Stimulated activated CD4-positive, alpha-beta T cell treated with anti-CD3 and anti-CD28 coated beads, Interleukin-1b, Interleukin-23, amount 100 ng/mL, for 48 hours (primary cell): ENCODE measurements at places on chromosomes 13 and 19.
A peak's percentile ranks its signal among the peaks of the same experiment; 100 is the strongest.

DNA sequence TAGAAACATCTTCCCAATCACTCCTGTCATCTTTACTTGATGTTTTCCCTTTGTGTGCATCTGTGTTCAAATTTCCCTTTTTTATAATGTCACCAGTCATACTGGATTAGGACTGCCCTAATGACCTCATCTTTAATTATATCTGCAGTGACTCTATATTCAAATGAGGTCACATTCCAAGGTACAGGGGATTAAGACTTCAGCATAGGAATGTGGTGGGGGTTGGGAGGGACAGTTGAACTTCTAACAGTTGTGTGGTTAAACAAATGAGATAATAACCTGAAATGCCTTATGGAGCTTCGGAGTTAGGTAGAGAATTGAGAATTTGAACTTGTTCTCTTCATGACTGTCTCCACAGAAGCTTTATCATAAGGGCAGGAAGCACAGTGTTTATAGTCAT lies 23.0 kb downstream of the PAN3 start:
- DNase-seq: no peak

DNA sequence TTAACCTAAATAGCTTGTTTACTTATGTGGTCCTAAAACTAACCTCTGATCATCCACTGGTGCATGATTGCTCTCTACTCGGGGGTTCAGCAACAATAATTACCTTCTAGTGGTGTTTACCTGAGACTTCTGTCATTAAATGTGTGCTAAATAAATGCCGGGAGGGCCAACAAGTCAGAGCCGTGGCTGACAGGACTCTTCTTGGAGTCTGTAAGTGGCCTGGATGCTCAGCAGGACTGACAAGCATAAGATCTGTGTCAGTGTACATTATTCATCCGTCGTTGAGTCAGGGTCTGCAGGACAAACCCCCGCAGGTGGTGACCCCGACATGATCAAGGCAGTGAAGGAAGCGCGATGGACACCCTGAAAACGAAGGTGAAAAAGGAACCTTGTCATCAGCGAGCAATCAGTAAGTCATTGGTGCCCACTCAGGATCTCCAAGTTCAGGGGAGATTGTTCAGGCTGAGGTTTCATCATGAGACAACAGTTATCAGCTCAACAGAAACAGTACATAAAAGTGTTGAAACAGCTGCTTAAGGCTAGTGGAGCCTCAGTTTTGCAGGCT lies 1466.9 kb downstream of the UQCRFS1 start:
- no peak for DNase-seq

GRCh38 chr19:23946569-23946968 lies 31.9 kb downstream of the ZNF726 start:
- DNase-seq: no peak

GRCh38 chr13:41427666-41428065 lies 29.7 kb upstream of the RGCC start:
- no peak for DNase-seq

DNA sequence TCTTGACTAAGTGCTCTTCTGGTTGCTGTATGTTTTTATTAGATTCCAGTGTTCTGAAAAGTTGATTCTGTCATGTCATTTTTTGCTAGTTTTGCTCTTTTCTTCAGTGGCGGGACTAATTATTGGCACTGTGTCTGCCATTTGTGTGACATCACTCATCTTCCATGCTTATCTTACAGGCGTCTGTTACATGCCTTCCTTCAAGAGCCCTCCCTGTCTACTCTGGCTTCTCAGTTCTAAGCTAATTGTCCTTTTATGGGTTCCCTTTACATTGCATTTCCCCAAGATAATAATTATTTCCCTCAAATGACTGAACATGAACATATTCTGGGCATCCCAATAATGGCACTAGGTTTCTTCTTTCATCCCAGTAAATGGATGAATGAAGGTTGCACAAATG lies 459.1 kb downstream of the DCT start:
- DNase-seq: no peak

- no peak for DNase-seq
These were observed 1.3 kb downstream of the ITGBL1 start for GRCh38 chr13:101453784-101454201.

GRCh38 chr19:13154911-13155471 lies 4.8 kb downstream of the IER2 start:
- peak; percentile 87 for DNase-seq

DNA sequence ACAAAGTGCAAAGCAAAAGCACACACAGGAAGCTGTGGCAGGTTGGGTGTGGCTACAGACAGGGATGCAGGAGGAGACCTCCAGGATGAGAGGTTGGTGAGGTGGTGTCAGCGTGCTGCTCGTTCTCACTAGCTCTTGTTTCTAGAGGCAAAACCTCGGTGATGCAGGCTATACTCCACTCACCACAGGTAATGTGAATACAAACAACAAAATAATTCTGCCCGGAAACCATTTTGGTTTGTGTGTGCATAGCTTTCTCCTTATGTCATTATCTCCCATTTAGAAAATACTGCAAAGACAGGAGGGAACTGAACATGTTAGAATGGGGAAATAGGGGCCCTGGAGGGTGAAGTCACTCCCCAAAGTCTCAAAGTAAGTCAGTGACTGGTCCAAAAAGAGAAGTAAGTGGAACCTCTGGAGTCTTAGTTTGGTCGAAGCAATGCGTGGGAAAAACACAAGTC lies 9.4 kb downstream of the LCP1 start:
- peak; percentile 34 for DNase-seq

- peak; percentile 94 for DNase-seq
These were observed at the start of gene MED26 for GRCh38 chr19:16628183-16628983. Gene MED26, minus strand, starts transcription at chr19:16628204. Its CDS starts 261 bp downstream, at chr19:16627943.

GRCh38 chr19:36876993-36877938 lies 26.6 kb downstream of the ZNF345 start:
- DNase-seq: no peak

GRCh38 chr13:46288570-46289259 lies 77.0 kb downstream of the LRRC63 start:
- no peak for DNase-seq

DNA sequence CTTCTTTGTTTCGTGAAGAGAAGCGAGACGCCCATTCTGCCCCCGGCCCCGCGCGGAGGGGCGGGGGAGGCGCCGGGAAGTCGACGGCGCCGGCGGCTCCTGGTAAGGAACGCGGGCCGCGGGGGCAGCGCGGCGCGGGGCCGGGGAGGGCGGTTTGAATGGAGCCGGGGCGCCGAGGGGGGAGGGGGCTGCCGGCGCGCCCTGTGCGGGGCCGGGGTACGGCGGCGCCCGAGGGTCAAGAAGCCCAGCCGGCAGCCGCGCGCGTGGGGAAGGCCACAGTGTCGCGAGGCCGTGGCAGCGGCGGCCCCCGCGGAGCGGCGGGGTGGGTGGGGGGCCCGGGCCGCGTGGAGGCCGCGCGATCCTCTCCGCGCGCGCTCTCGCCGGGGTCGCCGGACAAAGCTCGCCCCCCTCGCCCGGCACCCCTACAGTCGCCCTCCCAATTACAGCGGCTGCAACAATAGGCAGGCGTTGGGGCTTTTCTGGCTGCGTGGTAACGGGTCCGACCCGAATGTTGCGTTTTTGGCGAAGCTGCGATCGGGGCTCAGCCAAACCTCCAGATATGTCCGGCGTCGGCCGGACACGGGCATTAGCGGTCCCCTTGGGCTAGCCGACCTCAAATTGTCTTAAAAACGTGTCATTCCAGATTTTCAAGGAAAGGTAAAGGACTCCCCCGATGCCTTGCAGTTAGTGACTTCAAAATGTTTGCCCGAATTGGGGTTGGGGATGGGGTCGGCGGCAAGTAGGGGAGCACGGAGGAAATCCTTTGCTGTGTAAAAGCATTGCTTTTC lies 437 bp downstream of the SMARCA4 start:
- no peak for DNase-seq

DNA sequence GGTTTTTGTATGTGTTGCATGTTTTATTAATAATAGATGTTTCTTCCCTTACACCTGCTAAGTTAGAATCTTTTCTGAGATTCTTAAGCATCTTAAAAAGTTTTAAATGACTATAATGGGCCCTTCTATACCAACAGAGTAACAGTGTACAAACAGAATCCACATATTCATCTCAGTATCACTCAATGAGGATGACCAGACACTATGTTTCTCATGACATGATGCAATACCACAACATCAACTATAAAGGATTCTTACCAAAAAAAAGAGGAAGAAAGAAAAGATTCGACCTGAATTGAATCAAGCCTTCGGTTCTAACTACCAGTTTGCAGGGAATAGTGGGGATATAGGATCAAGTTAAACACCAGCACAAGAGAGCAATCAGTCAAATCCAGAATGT lies 56.5 kb downstream of the INTS6 start:
- DNase-seq: no peak

DNA sequence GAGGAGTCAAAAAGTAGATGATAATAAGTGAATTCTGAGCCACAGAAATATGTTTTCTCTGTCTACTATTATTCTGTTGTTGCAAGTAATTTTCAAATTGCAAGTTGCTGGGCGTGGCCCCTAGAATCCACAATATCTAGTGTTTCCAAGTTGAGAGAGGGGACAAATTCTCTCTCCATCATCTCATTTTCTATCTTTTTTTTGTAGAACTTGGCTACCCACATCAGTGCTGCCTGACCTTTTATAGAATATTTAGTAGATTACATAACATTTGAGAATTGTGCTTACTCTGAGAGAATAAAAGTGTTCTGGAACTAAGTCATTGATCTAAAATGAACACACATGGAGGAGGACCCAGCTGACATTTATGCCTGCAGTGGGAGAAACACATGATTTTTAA lies 110.9 kb upstream of the CSNK1A1L start:
- no peak for DNase-seq

DNA sequence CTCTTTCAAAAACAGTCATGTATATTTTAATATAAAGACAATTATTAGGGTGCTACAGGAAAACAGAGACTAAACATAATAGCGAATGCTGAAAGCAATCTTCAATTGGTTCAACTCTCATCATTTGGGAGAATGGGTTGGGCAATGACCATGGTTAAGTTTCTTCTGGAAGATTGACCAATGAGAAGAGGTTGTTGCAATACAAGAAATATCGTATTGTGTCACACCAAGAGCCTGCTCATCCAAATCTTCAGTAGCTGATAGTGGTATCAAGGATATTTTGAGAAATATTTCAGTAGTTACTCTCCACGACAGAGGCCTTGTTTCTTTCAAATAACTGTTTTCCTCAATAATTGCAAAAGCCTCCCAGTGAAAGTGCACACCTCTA lies 83.0 kb upstream of the FNDC3A start:
- DNase-seq: no peak

- no peak for DNase-seq
These were observed 47.8 kb upstream of the VSTM2B start for GRCh38 chr19:29477831-29478577.

DNA sequence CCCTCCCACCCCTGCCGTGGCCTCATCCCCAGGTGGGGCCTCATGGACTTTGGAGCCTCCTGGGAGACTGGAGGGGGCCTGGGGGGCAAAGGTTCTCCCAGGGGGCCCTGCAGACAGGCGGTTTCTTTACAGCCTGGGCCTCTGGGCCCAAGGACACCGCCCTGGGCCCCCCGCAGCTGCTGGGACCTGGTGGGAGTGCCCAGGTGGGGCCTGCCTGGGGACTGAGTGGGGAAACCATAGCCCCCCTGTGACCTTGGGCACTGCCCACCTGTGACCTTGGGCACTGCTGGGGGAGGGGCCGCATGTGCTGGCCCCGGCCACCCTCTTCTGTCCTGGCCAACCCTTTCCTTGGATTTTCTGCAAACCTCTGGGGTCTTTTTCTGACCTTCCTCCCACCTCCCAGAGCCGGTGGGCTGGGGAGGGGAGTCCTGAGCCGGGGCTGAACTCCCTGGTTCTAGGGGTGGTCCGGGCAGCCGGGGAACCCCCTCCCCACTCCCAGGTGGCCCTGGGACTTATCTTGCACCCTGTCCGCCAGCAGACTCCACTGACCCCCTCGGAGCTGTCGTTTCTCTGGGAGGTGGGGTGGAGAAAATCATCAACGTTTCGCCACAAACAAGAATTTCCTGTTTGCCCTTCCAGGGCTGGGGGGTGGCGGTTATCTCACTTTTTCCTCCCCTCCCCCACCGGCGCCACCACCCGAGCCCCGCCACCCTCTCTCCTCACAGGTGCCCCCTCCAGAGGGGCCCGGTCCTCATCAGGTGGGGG lies 27.0 kb downstream of the ARID3A start:
- no peak for DNase-seq

- no peak for DNase-seq
These were observed at the start of gene PTH2 for GRCh38 chr19:49423071-49423984. Gene PTH2, minus strand, starts transcription at chr19:49423441. Its CDS starts 102 bp downstream, at chr19:49423339.

DNA sequence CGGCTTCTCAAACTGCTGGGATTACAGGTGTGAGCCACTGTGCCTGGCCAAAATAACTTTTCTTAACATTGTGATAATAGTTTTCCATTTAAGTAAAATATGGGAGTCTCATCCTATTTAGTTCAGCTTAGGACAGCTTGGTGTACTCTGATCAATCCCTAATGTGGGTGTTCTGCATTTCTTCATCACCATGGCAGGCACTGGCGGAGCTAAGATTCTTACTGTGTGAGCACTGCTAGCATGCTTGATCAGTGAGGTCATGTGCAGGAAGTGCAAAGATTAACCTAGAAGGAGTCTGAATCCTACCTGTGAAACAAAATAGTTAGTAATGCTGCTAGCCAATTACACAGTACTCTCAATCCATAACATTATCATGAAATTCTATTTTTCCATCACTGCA lies 1684.2 kb upstream of the SLC10A2 start:
- DNase-seq: no peak

DNA sequence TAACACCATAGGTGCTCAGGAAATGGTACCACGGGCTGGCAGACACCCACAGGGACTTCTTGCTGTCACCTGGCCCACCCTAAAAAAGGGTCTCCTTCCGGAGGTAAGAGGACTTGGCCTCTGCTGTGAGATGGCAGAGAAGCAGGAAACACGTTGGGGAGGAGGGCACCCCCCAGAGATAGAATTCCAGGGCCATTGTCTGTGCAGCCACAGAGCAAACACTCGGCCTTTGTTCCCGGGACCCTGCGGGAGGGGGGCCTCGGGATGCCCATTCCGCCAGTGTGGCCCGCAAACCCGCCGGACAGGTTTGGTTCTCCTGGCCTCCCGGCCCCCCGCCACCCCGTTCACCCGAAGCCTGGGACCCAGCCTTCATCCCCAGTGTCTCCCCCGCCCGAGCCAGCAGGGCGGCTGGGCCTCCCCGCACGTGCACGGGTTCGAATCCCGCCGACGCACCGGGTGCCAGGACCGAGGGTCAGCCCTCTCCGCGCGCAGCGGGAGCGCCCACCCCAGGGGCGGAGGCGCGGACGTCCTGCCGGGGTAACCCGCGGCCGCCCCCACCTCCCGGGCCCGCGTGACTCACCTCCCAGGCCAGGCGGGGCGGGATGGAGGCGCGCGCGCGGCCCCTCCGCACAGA lies 714 bp downstream of the PLPP2 start:
- peak; percentile 8 for DNase-seq

DNA sequence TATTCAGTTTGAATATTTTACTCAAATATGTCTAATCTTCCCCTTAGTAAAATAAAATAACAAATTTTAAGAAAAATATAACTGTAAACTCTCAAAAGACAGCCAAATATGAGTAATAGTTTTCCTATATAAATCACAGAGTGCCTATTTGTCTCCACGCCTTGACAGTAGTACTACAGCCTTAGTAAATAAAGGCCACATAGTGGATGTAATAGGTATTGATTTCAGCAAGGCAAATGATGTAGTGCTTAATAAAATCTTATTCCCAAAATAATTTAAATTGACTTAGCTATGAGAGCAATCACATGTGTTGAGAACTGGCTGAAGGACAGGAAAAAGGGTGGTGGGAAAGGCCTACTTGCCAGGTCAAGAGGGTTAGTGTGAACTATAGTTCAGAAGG lies 747.2 kb downstream of the OLFM4 start:
- DNase-seq: no peak

GRCh38 chr19:3087769-3088168 lies 6.4 kb upstream of the GNA11 start:
- no peak for DNase-seq

GRCh38 chr13:80501556-80501955 lies 160.6 kb upstream of the SPRY2 start:
- no peak for DNase-seq
